Stimulated activated naive CD8-positive, alpha-beta T cell treated with anti-CD3 and anti-CD28 coated beads, Interleukin-15, Interleukin-2, amounts not matched to agents 100 U/mL and 50 U/mL, for 24 hours (primary cell): ENCODE measurements at places on chromosomes 7 and 10.
A peak's percentile ranks its signal among the peaks of the same experiment; 100 is the strongest.

DNA sequence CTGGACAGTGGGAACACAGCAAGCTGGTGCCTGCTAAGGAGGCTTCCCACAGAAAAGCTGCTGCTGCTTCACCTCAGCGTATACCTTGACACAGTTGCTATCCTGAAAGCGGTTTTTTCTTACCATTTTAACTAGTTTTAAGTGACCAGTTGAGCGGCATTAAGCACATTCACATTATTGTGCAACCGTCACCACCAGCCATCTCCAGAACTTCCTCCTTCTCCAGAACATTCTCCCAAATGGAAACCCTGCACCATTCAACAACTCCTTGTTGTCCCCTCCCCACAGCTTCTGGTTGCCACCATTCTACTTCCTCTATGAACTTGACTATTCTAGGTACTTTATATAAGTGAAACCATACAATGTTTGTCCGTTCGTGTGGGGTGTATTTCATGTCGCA, 169.9 kb downstream of the SNX10 start:
- DNase-seq = no peak

DNA sequence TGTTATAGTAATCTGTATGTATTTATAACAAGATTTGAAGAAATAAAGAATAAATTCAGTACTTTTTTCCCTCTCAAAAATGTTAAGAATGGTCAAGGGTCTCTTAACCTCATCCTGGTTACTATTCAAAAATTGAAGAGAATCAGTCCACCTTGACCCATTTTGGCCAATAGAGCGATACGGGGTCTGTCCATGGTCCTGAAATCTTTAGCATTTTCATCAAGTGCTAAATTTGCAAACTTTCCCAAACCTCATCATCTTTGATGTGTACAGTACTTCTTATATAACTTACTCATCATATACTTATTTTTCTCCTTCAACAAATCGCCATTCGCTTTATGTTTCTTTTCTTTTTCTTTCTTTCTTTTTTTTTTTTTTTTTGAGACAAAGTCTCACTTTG, 23.6 kb downstream of the TMEM178B start:
- no peak for DNase-seq

DNA sequence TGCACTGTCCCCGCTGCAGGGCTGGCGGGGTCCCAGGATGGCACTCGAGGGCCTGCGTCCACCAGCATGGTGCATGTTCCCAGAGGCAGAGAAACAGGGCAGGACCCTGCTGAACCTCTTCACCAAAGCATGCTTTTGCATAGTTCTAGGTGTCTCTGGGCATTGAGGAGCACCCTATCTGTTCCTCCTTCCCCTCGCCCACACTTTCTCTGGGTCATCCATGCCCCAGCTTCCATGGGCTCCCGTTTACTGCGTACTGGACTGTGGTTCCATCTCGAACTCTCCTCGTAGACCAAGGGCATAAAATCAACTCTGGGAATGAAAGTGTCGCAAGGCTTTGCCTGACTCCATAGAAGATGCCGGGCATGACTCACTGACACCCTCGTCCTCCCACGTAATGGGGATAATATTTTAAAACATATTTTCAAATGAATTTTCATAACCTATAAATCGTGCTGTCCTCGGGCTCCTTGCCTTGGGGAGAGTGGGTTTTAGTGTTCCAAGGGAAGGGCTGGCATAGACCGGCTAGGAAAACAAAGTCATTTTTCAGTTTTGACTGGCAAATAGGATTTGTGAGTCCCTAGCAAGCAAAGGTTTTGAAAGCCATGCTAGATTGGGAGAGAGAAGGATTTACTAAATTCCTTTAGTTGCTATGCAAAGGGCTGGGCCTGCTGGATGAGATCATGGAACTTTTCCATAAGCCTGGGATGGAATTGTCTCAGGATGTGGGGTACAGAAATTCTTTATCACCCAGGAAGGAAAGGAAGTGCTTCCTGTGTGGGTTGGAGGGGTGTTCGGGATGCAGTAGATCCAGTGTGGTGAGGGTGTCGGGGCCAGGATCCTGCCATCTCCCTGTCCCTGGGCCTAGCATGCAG, 498.7 kb upstream of the MKI67 start:
- no peak for DNase-seq

DNA sequence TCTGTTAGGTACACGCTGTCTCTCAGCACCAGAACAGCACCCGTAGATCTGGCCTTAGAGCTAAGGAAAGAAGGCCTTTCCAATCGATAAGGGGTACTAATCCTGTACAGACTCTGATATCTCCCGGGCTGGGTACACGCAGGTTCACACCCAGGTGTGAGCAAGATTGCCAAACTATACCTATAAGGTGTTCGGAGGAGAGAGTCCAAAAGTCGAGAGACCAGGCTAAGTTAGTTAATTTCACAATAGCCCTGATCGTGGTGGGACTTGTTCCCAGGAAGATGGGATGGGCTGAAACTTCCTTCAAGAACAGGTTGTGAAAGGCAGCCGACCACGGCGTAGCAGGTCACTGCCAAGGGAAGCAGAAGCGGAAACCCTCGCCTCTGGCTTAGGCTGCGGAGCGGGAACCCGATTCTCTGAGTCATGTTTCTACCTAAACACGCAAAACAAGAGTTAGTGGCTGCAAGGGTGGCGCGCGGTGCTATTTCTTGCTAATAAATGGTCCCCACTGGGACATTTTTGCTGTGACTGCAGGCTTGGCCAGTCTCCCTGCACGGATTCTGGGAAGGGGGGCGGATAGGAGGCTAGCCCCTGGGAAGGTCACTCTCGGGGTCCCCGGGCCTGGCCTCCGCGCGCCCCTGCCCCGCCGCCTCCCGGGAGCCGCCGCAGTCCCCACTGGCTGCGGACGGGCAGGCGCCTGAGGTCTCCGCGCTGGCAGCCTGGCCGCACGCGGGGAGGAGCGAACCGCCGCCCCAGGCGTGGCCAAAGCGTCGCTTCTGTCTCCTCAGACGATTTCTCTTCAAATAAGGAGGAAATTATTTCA, 75.4 kb upstream of the PDSS1 start:
- DNase-seq = peak; percentile 36

DNA sequence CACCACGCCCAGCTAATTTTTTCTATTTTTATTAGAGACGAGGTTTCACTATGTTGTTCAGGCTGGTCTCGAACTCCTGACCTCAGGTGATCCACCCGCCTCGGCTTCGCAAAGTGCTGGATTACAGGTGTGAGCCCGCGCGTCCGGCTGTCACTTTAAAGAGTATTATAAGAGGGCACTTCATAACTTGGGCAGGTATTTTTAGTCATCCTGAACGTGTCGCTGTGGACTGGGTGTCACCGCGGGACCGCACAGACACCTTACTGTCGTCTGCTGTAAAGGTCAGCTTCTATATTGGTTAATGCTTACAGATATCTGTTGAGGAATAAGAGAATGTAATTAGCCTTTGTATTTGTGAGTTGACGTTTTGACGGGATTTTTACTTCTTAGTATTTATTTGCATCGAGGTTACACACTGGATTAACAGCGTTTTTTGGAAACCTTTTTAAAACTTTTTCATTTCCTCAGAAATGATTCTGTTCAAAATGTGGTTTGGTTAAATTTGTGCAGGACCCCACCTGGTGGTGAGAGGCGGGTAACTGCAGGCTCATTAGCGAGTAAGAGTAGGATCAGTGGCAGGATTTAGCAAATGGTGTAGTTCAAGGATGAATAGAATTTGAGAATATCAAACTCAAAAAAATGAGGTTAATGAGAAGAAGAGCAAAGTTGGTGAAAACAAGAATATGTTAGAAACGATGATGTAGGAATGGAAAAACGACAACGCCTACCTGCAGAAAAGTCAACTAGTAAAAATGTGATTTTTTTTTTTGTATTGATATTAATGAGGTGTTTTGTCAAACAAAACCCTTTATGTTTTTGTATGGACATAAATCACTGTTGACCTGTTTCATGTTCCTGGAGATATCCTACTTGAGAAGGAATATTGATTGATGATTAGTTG, 3.2 kb downstream of the DNAJB6 start:
- DNase-seq = peak; percentile 70

- DNase-seq = no peak
Measured at GRCh38 chr10:64626924-64627323, 1105.7 kb downstream of the REEP3 start.

DNA sequence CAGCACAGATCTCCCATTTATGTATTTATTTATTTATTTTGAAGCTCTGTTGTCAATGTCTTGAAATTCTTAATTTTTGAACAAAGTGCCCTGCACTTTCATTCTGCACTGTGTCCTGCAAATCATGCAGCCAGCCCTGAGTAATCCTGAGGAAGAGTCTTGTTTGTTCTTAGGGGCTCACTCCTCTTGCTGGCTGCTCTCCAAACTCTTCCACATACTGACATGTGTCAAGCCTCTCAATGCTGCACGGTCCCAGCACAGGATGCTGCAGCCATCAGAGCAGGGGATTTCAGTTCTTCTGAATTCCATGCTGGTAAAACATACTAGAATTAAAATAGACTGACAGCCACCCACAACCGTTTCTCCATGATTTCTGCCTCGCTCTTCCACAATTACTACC, 207.2 kb downstream of the PARD3 start:
- DNase-seq = no peak

GRCh38 chr10:3109196-3109595, 41.8 kb downstream of the PFKP start:
- no peak for DNase-seq

DNA sequence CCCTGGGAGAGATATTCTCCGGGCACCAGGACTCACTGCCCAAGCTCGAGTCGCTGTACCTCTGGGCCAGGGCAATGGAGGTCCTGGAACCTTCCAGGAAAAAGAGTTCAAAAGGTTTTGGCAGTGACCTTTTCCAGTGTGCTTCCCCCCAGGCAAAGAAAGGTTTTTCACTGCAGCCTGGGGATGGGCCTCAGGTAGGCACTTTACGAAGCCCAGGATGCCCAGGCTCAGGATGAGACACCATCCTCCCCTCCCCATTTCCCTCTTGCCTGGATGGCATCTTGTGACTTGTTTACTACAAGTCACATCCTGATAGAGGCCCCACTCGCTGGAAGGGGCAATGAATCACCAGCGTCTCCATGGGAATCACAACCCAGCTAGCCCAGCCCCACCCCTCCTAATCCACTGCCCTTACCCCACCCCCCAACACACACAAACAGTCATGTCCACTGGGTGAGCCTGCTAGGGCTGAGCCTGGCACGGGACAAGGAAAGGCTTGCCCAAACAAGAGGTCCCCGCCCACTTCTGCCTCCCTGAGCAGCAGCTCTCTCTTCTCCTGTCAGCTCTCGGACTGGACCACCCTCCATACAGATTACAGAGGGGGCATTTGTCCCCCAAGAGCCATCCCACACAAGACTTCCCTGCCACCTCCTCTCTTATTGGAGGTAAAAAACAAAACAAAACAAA, 93.8 kb upstream of the SMNDC1 start:
- DNase-seq = no peak

GRCh38 chr10:63103971-63104409, 29.1 kb upstream of the NRBF2 start:
- DNase-seq = peak; percentile 38

- DNase-seq = no peak
Measured at GRCh38 chr10:103284170-103284569, 7.2 kb downstream of the INA start.

DNA sequence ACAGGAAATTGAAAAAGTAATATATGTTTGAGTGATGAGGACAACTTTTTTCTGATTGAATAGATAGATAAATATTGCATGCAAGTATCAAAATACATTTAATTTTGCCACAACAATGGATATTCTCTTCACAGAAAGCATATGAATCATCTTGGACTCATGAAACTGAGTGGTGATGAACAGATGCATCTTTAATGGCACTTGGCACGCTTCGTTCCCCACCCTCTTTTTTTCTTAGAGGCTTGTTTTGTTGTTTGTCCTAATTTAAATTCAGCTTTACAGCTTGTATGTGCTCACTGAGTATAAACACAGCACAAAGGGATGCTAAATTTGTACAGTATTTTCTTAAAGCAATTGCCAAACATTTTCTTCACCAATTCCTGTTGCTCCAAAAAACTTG, 145.0 kb upstream of the YAE1 start:
- DNase-seq = no peak
